ENCODE measurements at places on chromosomes 6 and 20.

DNA sequence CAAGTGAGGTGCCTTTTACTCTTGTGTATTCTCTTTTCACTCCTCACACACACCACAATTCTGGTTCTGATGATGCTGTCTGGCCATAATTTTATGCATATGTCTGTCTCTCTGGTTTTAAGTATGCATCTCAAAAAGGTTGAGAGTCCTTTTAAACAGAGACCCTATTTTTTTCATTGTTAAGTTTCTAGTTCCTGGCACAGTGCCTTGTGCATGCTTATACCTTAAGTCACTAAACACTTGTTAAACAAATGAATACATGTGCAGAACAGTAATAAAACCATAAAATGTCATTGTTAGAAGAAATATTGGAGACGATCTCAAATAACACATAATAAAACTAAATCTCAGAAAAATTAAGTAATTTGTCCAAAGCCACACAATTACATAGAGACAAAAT, 7.9 kb downstream of the ROS1 start:
- no peak for DNase-seq

GRCh38 chr20:535958-536357, 7.6 kb downstream of the CSNK2A1 start:
- DNase-seq: no peak

DNA sequence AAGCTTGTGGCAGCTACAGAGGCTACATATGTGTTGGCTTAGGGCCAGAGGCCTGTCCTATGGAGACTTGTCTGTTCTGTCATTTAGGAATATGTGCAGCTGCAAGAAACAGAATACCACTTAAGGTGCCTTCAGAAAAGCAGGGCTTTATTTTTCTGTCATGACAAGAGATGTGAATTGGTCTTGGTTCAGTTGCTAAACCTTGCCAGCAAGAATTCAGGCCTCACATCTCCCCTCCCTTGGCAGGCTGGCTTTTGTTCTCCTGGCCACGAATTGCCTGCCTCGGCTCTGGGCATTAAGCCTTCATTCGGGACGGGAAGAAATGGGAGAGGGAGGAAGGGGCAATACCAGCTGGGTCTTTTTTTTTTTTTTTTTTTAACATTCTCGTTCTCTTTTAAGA, 82.4 kb upstream of the TGM3 start:
- DNase-seq: no peak

- DNase-seq: no peak
These were observed 79.1 kb upstream of the PTPN1 start for GRCh38 chr20:50431066-50431450.

GRCh38 chr6:170248111-170248805, 42.6 kb downstream of the DLL1 start:
- DNase-seq: no peak

DNA sequence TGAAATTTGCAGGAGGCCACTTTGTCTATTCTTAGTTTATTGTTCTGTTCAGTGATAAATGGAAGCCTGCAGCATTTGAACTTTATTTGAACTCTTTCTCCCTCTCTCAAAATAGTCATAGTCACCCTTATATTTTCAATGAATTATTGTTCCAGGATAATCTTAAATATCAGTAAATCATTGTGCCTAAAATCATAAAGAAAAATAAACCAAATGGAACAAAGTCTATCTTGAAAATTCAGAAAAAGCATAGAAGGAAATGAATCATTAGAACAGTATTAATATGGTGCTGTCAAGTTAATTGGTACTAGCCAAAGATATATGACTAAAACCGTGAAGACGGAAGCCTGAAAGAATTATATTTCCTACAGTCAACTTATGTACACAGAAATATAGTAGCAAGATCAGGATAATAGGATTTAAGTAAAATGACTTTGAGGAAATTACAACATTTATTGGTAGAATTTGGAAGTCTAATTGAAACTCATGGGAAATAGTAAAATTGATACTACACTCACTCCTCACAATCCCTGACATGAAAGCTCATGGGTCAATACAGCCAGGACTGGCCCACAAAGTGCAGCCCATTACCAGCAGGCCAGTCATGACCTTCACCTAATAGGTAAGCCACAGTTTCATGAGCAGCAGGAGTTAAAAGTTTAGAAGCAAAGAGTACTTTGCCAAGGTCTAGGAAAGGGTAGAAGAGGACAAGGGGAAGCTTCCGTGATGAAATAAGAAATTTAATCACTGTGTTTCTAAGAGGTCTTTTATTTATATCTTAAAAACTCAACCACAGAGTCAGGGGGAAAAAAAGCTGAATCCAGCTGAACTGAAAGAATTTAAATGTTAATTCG, 119.9 kb upstream of the ENPP5 start:
- DNase-seq: no peak

DNA sequence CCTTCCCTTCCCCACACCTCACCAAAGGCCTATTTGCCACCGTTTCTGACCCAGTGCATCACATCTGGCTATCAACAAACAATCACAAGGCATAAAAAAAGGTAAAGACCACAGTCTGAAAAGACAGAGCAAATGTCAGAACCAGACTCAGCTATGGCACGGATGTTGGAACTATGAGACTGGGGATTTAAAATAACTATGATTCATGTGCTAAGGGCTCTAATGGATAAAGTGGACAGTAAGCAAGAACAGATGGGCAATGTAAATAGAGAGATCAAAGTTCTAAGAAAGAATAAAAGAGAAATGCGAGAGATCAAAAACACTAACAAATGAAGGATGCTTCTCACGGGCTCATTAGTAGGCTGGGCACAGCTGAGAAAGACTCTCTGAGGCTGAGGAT, 99.5 kb downstream of the LAMP5 start:
- DNase-seq: no peak

DNA sequence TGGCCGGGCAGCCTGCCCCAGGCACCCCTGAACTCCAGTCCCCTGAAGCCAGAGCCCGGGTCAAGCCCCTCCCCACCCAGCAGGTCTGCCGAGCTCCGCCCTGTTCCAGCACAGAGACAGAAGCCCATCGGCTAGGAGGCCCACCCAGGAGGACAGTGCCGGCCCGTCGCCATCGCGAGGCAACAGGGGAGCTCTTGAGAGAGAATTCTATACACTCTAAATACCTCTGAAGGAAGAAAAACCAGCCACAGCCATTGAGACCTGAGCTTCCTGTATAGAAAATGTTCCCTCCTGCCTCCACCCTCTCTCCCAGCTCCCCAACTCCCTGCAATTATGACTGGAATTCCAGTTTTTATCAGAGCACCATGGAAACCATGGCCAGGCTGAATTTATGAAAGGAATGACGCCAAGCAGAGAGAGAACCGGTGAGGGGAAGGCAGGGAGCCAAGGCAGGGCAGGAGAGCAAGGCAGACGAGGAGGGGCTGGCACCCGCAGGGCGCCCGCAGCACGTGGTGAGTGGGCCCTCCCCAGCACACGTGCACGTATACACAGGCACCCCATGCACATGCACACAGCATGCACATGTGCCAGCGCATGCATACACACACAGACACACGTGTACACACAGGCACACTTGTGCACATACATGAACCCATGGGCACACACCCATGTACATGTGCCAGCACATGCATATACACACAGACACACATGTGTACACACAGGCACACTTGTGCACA, 27.6 kb upstream of the MRGBP start:
- DNase-seq: peak; percentile 49

GRCh38 chr20:10985536-10985935, 311.7 kb upstream of the JAG1 start:
- DNase-seq: peak; percentile 7

DNA sequence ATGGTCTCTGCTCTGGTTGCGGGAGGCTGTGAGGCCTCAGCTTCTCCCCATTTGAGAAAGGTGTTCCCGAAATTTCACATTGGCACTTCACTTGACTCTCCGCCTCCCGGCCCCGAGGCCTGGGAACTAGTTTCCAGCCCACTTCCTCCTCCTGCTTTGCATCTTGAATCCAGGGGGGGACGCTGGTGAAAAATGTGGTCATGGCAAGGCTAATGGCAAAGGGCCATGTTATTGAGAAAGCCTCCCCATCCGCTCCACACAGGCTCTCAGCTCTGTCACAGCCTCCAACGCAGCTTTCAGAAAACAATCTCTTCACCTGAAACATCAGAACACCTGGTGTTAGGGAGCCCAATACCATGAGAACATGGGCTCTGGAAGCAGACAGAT, 5.6 kb downstream of the PLAGL2 start:
- DNase-seq: no peak

- DNase-seq: no peak
These were observed 243.1 kb downstream of the ESR1 start for GRCh38 chr6:152050451-152051195.

- no peak for DNase-seq
These were observed 253.7 kb upstream of the RUNX2 start for GRCh38 chr6:45074439-45074838.

DNA sequence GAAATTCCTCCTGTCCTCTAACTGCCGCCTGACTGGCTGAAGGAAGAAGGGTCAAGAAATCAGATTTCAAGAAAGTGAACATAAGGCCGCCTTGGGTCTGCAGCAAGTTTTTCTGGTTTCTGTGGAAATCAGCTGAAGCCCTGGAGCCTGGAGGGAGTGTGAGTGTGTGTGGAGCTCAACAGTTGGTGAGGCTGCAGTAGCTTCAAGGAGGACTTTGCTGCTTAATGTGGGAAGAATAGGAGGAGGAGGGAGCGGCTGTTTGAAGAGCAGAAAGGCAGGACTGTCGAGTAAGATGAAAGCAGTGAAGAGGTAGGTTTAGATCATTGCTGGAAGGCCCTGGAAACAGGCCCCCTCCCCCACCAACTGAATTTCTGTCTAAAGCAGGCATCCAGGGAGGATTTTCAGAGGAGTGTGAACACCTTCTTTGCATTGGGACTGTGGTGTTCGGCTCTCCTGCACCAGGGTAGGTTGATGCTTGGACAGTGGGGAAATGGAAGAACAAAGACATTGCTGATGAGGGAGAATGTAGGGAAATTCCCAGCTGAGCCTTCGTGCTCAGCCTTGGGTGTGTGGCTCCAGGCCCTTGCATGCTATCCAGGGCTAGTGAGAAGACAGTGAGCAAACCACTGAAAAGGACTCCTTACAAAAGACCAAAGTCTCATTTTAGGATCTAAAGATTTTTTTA, 79.5 kb upstream of the VSTM2L start:
- no peak for DNase-seq

DNA sequence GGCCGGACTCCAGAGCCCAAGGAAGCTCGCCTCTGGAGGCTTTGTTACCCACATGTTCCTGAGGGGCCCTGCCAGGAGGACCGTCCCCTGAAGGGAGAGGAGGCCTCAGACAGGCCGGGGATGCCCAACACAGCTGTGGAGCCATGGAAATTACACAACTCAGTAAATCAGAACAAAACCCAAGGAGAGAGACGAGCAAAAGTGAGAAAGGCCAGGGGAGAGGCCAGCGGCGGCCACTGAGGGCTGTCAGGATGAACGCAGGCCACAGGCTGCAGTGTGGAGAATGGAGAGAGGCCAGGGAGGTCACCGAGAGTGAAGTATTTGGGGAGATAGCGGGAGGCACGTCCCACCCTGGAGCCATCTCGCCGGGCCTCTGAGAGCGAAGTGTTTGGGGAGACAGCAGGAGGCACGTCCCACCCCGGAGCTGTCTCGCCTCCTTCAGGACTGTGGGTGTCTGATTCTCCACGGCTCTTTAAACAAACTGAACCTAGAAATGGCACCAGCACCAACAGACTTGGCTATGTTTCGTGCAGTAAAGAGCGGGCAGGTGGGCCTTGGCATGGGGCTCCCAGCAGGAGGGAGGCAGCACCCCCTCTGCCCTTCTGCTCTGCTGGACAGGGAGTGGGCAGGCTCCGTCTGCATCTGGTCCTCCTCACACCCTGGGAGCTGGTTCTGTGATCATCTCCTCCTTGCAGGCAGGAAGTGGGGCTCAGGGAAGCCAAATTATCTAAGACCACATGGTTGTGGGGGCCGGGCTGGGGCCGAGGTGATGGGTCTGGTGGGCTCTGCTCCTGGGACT, 91.0 kb downstream of the YTHDF1 start:
- DNase-seq: no peak

DNA sequence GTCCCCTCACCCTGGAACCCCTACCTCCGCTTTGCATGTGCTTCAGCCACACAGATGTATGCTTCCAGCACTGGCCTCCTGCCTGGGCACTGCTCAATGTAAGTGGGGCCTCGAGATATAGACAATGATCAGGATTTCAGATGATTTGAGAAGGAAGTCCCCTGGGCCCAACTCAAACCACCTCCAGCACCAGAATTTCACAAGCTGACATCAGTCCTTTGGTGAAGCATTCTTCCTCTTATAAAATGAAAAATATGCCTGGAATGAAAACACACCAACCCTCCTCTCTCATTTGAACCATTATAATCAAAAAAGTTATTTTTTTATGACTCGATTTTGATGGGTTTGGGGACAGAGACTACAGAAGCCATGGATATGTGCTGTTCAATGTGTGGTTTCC, 48.5 kb downstream of the BTBD3 start:
- no peak for DNase-seq

DNA sequence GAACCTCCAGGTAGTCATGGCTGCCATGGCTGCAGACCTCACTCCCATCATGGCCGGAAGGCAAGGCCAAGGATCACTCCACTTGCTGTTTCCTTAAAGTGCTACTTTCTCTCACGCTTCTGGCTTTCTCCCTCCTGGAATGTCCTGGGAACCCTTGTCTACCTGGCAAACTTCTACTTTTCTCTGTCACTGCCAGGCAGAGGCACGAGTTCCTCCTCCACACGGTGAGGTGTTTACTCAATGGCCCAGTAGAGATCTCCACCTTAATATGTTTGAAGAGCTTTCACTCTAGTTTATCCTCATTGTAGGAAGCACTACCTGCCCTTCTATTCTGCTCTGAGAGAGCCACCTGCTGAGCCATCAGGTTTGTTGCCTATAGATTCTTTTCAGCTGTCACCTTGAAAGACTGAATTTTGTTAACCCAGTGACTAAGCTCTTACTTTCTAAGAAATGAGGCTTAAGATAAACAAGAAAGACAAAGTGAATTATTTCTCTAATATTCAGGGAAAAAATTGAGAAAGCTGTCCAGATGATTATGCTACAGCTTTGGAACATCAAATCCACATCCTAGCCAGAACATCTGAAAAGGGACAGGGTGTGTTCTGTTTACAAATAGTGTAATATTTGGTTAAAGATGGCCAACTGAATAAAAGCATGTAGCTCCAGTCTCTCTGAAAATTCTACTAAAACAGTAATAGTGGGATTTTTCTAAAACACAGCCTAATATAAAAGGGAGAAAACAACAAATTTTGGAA, 54.9 kb downstream of the PLAGL1 start:
- DNase-seq: no peak

Measured in AG08396 (cell line).